Mesenteric fat pad (tissue), 1 donor: ENCODE measurements at places on chromosomes 3 and 15. TPM values are rescaled to one million over a fixed set of nuclear protein-coding genes. Genes with fewer than 3 reads are reported as not detected.

GRCh38 chr3:185317674-185318073 lies 45.3 kb upstream of the MAP3K13 start:
- DNase-seq, result no peak

- no peak for DNase-seq
Observed at GRCh38 chr15:77035999-77036471, 34.9 kb downstream of the TSPAN3 start.

- no peak for DNase-seq
Observed at GRCh38 chr3:12228461-12228860, 60.4 kb upstream of the PPARG start.

GRCh38 chr3:42670670-42671069 lies 14.7 kb upstream of the KLHL40 start:
- DNase-seq, result peak; percentile 62

GRCh38 chr15:95025924-95026728 lies 794.8 kb downstream of the MCTP2 start:
- DNase-seq, result no peak

DNA sequence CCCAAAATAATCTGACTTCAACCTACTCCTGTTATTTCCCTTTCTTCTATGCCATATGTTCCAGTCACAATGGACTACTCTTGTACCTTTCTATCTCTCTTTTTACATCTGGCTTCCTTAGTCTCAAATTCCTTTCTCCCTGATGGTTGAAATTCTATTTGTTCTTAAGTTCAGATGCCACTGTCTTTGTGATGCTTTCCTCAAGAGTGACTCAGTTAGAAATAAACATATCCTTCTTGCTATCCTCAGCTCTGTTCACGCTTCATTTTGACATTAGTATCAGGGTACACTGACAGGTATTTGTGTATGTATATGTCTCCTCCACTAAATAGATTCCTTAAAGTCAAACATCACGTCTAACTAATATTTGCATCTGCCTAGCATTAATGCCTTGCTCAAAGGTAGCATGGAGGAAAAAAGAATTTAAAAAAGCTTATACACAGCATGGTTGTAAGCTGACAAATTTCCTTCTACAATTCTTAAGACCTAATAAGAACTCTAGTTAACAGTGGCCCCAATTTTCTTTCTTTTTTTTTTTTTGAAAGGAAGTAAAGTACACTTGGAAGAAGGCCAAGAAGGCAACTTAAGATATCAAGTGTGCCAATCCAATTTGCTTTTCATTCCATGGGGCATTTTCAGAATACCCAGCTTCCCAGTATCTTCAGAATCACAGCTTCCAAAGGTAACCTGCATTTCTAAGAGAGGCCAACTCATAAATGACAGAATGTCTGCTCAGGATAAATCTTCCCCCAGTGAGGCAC lies 58.0 kb downstream of the CHAC1 start:
- DNase-seq, result no peak

Gene NUSAP1
- total RNA-seq, result 1.6 TPM

DNA sequence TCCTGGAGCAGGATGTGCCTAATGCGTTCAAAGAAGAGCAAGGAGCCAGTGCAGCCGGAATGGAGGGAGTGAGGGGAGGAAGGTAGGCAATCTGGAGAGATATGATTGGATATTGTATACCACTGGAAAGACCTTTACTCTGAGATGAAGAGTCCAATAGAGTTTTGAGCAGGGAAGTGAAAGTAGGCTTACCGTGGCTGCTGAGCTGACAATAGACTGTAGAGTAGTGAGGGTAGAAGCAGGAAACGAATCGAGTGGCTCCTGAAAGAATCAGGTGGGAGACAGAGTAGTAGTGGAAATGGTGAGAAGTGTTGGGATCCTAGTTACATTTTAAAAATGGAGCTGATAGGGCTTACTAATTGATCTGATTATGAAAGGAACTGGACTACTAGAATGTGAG lies 51.8 kb upstream of the NUDT16 start:
- no peak for DNase-seq

Gene FYCO1
- total RNA-seq, result 43.5 TPM

GRCh38 chr3:15284121-15284889 lies 48.1 kb downstream of the SH3BP5 start:
- DNase-seq, result no peak

Gene SAMMSON
- total RNA-seq, result not detected

DNA sequence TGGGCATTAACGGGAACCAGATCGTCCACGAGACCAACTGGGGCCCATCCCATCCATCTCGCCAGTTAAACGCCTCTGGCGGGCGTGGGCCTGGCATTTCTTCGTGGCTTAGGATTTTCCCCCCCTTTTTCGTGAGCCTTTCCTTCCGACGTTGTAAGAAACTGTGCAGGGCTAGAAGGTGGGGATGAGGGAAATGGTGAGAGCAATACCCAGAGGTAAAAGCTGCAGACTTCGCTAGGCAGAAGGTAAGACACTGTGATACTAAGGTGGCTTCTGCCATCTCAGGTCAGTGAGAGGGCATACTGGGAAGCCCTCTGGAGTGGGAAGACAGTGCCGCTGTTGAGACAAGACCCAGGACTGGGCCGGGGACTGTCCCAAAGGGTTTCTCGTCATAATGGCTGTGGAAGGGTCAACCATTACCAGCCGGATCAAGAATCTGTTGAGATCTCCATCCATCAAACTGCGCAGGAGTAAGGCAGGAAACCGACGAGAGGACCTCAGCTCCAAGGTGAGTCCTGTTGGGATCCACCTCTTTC lies 666 bp downstream of the MAPKBP1 start:
- DNase-seq, result no peak

Gene ACTRT3
- total RNA-seq, result 3.7 TPM

GRCh38 chr3:117398141-117398899 lies 688.7 kb downstream of the TUSC7 start:
- no peak for DNase-seq

Gene TAMM41
- 19.7 TPM for total RNA-seq

GRCh38 chr15:64017591-64018163 lies 28.6 kb downstream of the DAPK2 start:
- no peak for DNase-seq

- no peak for DNase-seq
Observed at GRCh38 chr3:45081506-45082141, 55.5 kb downstream of the CLEC3B start.

DNA sequence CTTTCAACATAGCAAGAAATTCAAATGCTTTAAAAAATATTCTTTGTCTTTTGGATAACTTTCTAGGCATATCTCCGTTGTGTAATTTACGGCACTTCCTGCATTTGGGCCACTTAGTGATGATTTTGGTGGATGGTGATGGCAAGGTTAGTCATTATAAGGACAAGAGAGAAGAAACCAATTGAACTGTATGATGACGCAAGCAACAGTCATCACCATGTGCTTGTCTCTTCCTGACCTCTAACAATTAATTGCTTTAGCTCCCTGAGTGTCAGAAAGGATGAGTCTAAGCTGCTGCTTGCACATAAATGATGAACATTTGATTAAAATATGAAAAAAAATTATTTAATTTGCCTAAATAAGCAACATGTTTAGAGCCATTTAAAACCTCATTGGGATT lies 11.3 kb upstream of the P2RY12 start:
- DNase-seq, result no peak

DNA sequence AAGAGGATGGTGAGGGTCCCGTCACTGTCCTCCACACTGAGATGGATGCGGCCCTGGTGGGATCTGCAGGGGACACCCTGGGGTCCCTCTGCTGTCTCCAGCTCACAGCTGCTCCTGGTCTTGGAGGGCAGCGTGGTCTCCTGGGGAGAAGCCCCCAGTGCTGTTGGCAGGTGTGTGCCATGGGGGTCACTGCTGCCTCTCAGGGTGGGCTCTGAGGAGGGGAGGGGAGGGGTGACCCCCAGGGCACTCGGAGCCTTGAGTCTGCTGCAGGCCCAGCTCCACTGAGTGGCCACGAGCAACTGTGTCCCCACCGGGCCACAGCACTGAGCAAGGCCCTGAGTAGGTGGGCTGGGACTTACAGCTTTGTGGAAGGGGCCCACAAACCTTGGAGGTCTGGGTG lies 34.7 kb downstream of the KLHL25 start:
- no peak for DNase-seq

- DNase-seq, result no peak
Observed at GRCh38 chr3:42298259-42298658, 32.3 kb upstream of the CCK start.

DNA sequence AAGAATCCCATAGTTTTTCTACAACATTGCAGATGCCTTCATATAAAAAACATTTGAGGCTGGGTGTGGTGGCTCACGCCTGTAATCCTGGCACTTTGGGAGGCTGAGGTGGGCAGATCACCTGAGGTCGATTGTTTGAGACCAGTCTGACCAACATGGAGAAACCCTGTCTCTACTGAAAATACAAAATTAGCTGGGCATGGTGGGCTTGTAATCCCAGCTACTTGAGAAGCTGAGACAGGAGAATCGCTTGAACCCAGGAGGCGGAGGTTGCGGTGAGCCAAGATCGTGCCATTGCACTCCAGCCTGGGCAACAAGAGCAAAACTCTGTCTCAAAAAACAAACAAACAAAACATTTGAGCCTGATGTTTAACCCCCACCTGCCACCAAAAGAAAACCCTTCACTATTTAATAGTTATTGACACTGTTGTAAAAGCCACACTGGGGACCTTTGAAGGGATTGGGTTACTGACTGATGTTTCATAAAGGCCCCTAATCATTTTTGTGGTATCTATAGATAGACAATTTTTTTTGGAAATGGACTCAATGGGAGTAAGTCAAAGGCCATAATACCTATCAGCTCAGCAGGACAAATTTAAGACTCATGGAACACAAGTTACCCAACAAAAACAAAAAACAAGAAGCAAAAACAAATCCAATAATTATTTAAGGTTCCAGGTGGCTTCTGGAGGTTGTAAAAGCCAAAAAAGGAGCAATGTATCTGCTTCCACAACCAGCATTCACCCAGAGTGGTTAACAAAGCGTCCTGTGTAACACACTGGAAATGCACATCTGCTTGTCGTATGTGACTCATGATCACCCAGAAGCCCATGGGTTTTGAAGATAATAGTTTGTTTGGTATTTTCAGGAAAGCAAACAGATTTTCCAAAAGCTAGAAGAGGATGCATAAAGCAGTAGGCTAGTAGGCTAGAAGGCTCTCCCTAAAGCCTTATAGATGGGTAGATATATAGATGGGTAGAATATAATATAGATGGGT lies 41.2 kb downstream of the CDCP1 start:
- DNase-seq, result no peak

DNA sequence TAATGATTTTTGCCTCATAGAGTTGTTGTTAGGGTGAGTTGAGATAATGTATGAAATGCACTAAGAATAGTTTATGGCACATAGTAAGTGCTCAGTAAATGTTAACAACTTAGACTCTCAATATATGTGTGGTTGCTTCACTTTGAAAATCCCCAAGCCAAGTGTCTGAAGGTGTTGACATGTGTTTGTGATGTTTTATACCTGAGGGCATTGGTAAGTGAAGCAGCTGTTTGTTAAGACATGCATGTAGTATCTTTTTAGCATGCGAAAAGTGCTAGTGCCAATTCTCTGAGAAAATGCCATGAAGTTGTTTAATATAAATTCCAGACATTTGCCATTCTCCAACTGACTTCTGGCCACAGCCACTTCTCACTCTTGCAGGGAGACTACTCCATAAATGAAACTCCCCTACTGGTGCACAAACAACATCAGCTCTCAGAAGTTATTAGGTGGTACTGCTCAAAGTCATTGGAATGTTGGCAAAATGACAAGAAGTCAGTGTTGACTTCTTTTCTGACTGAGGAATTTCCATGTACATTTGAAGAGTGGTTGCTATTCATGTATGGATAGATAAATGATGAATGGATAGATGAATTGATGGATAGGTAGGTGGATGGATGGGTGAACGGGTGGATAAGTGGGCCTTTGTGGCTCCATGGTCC lies 103.6 kb upstream of the NUDT16 start:
- no peak for DNase-seq

Gene NANOGP8
- not detected for total RNA-seq

- no peak for DNase-seq
Observed at GRCh38 chr3:178405531-178405930, 130.7 kb upstream of the KCNMB2 start.

- DNase-seq, result no peak
Observed at GRCh38 chr3:62374341-62375218, 1.2 kb upstream of the FEZF2 start.

Gene SCG5
- 5.3 TPM for total RNA-seq

GRCh38 chr3:18207226-18207625 lies 217.9 kb downstream of the SATB1 start:
- DNase-seq, result no peak

Gene MESP1
- 16.0 TPM for total RNA-seq

DNA sequence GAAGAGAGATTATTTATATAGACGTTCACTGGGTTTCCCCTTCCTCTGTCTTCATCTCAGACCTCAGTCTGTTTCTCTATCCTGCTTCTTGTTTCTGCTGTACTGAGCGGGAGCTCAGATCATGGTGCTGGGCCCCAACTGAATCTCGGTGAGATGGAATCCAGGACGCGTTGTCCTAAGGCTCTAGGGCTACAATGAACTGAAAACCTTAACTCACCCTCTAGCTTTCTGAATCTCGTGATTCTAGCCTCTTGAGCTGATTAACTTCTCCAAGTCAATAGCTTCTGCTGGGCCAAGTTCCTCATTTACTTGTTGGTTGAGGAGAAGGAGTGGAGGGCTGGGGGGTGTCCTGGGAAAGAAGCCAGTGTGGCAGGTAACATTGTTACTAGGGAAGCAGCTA lies 32.7 kb upstream of the MAP3K13 start:
- no peak for DNase-seq

DNA sequence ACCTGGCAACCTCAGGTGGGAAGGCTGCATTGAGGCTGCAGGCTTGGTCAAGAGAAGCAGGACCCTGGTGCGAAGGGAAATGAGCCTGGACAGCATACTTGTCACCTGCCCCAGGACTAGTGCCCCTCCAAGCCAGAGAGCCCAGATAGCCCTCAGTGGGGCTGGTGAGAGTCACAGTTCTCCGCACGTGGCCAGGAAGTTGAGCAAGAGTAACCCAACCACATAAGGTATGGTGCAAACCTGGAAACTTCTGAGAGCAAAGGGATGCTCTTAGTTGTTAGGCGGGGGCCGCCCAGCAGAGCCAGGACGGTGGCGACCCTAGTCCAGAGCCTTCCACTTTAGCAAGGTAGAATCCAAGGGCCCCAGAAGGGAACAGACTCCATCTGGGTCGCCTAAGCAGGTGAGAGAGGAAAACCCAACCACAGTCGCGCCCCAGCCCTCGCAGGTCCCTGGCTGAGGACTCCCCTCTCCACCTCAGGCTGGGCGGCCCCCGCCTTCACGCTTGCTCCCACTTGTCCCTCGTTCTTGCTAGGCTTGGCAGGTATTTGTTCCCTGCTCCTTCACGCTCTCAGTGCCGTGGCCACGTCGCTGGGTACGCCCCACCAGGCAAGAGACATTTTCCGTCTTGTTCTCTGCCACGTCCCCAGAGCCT lies 1.1 kb upstream of the VPS18 start:
- no peak for DNase-seq

GRCh38 chr3:13812034-13812471 lies 67.8 kb downstream of the WNT7A start:
- DNase-seq, result no peak

DNA sequence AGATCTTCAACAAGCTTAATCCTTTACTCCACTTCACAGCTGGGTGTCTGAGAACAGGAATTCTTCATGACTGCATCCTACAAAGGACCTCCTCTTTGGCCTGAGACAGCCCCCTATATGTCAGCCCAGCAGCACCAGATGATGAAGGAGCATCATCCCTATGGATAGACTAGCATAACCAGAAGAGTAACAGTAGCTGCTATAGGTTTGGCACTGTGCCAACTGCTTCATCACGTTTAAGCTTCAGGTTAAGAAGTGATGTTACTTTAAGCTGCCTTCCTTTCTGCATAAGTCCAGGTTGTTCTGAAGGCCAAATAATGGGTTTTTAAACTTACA lies 50.6 kb downstream of the CMSS1 start:
- DNase-seq, result no peak
